ENCODE measurements at places on chromosomes 11 and 22.

GRCh38 chr11:124541204-124541603 lies 2.2 kb downstream of the OR8B12 start:
- no peak for DNase-seq

GRCh38 chr11:4087551-4087950 lies 7.0 kb upstream of the RRM1 start:
- no peak for DNase-seq

DNA sequence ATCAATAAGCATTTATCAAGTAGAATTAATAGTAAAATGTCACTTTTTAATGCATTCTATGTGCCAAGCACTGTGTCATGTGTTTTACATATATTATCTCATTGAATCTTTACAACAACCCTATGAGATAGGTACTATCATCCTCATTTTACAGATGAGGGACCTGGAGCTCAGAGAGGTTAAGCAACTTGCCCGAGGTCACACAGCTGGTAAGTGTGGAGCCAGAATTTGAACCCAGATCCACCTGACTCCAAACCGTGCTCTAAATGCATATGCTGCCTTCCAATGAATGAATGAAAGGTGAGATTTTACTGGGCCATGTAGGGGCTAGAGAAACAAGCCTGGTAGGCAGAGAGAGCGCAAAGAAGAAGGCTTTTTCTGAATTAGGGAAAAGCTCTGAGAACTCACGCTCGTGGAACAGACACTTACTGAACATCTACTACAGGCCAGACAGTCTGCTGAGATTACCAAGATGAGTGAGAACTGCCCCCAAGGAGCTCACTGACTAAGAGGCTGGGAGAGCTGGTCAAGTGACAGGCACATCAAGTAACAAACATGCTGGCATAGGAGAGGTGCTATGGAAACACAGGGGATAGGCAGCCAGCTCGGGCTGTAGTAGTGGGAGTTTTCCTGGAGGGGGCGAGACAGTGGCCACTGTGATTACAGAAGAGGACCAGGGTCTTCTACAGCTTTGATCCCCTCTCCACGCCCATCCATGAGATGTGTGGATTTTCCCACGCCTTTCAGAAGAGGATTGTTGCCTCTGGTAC lies 4.4 kb downstream of the ABCG4 start:
- DNase-seq: peak; percentile 78

DNA sequence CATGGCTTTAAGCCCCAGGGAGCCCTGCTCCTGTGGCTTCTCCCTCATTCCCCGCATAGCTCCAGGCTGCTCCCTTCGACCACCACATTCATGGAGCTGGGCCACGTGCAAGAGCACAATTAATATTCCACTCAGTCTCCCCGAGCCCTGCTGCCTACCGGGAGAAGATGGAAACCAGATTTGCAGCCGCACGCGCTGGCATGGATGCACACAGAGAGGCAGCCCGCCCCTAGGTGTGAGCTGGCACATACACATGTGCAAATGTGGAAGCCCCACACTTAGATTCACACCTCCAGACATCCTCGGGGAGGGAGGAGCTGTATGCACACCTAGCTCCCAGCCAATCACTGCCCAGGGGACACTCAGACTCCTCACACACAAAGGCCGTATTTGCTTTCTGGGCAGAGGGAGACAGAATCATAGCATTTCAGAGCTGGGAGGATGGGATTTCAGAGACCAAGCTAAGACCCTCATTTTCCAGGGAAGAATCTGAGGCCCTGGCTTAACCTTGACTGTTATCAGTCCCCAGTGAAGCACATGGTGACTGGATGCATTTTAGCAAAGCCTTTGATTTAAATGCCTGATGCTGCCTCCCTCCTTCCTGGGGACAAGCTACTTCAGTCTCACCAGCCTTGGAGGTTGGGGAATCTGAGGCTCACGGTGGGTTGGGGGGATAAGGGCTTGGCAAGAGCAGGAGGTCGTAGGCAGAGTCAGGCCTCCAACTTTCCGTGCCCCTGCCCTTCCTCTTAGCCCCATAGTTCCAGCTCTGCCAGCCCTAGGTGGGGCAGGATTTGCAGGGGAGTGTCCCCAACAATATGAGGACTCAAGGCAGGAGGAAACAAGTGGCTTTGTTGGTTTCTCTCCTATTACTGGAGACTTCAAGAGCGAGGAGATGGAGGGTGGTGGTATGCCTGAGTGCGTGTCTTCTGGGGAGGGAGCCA lies 5.3 kb upstream of the CREB3L1 start:
- DNase-seq: no peak

- no peak for DNase-seq
These were observed 97.6 kb downstream of the SLC1A2 start for GRCh38 chr11:35321532-35322317.

- DNase-seq: peak; percentile 91
These were observed at the start of gene MAPK8IP1 for GRCh38 chr11:45885274-45885920. TSS of gene MAPK8IP1 (plus strand) at chr11:45885651. CDS start at chr11:45885821, 170 bp downstream.

GRCh38 chr11:23124996-23125395 lies 264.7 kb upstream of the CCDC179 start:
- DNase-seq: no peak

Data from endodermal cell (in vitro differentiated cells).